Urinary bladder (tissue), 4 donors: ENCODE measurements at places on chromosomes 12 and 14. TPM values are rescaled to one million over a fixed set of nuclear protein-coding genes. Genes with fewer than 3 reads are reported as not detected.

Gene PPFIA2
- total RNA-seq, result 14.5 TPM

Gene FIGNL2
- total RNA-seq, result 0.53 TPM

Gene OLR1
- total RNA-seq, result 1.2 TPM

Gene TAS2R19
- 24.5 TPM for total RNA-seq

Gene AQP2
- total RNA-seq, result not detected

Gene CLEC14A
- total RNA-seq, result 27.5 TPM
